ENCODE measurements at places on chromosomes 13 and 19. TPM values are rescaled to one million over a fixed set of nuclear protein-coding genes. Genes with fewer than 3 reads are reported as not detected.
A peak's percentile ranks its signal among the peaks of the same experiment; 100 is the strongest.

The ZNF439 gene
- 6.4 TPM for total RNA-seq

The FLT3 gene
- total RNA-seq: 0.58 TPM

The NKPD1 gene
- 0.54 TPM for total RNA-seq

The SMIM44 gene
- not detected for total RNA-seq

GRCh38 chr19:1799695-1800342, 12.3 kb downstream of the ATP8B3 start:
- H3K36me3 ChIP-seq: peaks cover 3% of the 10 kb centered on the region
- H3K4me3 ChIP-seq: no peak overlapping the region
- no peak for DNase-seq
- no peaks in the 10 kb centered on the region for H3K4me1 ChIP-seq

DNA sequence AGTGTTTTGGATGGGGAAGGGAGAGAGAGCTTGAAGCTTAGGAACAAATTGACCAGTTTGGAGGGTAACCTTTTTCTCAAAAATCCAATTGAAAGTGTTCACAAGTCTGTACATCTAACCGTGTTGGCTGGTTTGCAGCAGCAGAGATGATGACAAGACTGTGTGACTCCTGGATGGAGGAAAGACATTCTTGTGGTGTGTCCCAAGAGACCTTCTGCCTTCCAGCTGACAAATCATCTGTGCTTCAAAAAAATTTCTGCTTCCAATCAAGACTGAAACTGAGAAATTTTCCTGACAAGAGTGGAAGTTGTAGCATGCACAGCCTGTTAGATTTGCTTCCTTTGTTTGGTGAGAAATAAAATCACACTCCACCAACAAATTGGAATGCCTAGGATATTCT, 56.2 kb downstream of the LACC1 start:
- H3K4me1 ChIP-seq: peaks cover 4% of the 10 kb centered on the region
- no peak overlapping the region for H3K27ac ChIP-seq
- DNase-seq: no peak

GRCh38 chr13:114015969-114016295, 42.1 kb upstream of the C13orf46 start:
- no peak overlapping the region for H3K4me3 ChIP-seq
- H3K4me1 ChIP-seq: peaks cover 2% of the 10 kb centered on the region
- H3K27ac ChIP-seq: no peak overlapping the region
- H3K36me3 ChIP-seq: peaks cover 2% of the 10 kb centered on the region
- no peaks in the 10 kb centered on the region for H3K27me3 ChIP-seq

- H3K36me3 ChIP-seq: peaks cover 10% of the 10 kb centered on the region
- no peaks in the 10 kb centered on the region for H3K27me3 ChIP-seq
- no peaks in the 10 kb centered on the region for H3K4me1 ChIP-seq
- DNase-seq: no peak
Observed at GRCh38 chr13:73158851-73159250, 100.0 kb downstream of the KLF5 start.

GRCh38 chr13:29887686-29888085, 37.3 kb upstream of the UBL3 start:
- no peak for DNase-seq
- no peaks in the 10 kb centered on the region for H3K27me3 ChIP-seq
- peaks cover 7% of the 10 kb centered on the region for H3K4me1 ChIP-seq
- no peak overlapping the region for H3K4me3 ChIP-seq

- H3K36me3 ChIP-seq: no peaks in the 10 kb centered on the region
- H3K27ac ChIP-seq: peak overlapping the region; percentile 47
- no peak for DNase-seq
- H3K4me1 ChIP-seq: peaks cover 12% of the 10 kb centered on the region
- no peaks in the 10 kb centered on the region for H3K27me3 ChIP-seq
- H3K4me3 ChIP-seq: no peak overlapping the region
Observed at GRCh38 chr19:33055718-33056117, 9.0 kb downstream of the RHPN2 start.

DNA sequence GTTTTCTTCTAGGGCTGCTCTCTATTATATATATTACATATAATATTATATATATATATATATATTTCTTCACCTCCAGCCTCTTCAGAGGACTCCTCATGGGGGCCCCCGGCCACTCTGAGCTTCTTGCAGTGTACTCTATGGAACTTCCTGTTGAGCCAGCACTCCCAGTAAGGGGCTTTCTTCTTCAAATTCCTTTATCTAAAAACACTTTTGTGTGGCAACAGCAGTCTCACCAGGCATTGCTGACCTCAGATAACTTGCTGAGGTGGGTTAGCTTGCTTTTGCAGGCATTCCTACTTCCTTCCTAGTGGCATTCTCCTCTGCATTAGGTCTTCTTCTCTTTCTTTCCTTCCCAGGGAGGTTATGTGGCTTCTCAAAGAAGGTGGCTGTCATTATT, 381.5 kb downstream of the MYO16 start:
- no peaks in the 10 kb centered on the region for H3K4me1 ChIP-seq
- no peaks in the 10 kb centered on the region for H3K36me3 ChIP-seq
- peaks cover 2% of the 10 kb centered on the region for H3K27me3 ChIP-seq

GRCh38 chr19:51493776-51494175, 7.8 kb downstream of the SIGLEC12 start:
- H3K4me3 ChIP-seq: no peak overlapping the region
- no peaks in the 10 kb centered on the region for H3K4me1 ChIP-seq
- H3K36me3 ChIP-seq: peaks cover 3% of the 10 kb centered on the region
- no peaks in the 10 kb centered on the region for H3K27me3 ChIP-seq
- H3K27ac ChIP-seq: no peak overlapping the region

DNA sequence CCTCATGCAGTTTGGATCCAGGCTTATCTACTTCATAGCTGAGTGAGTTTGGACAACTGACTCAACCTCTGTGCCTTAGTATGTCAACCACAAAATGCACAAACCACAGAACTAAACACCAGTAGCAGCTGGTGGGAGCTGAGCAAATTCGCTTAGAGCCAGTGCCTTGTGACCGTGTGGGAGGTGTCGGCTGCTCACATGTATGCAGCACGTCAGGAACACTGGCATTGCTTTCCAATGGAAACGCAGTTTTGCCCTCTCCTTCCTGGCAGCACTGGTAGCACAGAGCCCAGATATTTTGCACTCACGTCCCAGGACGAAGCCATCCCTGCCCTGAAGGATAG, 8.3 kb upstream of the NTN5 start:
- peaks cover 5% of the 10 kb centered on the region for H3K4me1 ChIP-seq
- DNase-seq: no peak
- H3K27me3 ChIP-seq: no peaks in the 10 kb centered on the region
- no peak overlapping the region for H3K4me3 ChIP-seq
- H3K27ac ChIP-seq: no peak overlapping the region
- no peaks in the 10 kb centered on the region for H3K36me3 ChIP-seq

DNA sequence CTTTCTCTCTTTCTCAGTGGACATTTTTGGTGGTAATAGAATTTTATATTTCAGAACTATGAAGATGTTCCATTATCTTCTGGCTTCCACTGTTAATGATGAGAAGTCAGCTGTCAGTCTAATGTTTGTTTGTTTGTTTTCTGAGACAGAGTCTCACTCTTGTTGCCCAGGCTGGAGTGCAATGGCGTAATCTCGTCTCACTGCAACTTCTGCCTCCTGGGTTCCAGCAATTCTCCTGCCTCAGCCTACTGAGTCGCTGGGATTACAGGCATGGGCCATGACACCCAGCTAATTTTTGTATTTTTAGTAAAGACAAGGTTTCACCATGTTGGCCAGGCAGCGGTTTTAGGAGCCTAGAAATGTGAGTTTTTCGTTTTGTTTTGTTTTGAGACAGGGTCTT, 4.7 kb downstream of the ZNF317 start:
- H3K4me3 ChIP-seq: no peak overlapping the region
- H3K4me1 ChIP-seq: peaks cover 13% of the 10 kb centered on the region
- no peak for DNase-seq
- H3K36me3 ChIP-seq: peaks cover 70% of the 10 kb centered on the region
- no peaks in the 10 kb centered on the region for H3K27me3 ChIP-seq

- H3K4me3 ChIP-seq: no peak overlapping the region
- DNase-seq: no peak
- no peaks in the 10 kb centered on the region for H3K27me3 ChIP-seq
- H3K4me1 ChIP-seq: peaks cover 55% of the 10 kb centered on the region
- peak overlapping the region; percentile 12 for H3K27ac ChIP-seq
- H3K36me3 ChIP-seq: no peaks in the 10 kb centered on the region
Observed at GRCh38 chr13:72523593-72523992, 203.8 kb downstream of the MZT1 start.

GRCh38 chr13:89687066-89687465, 1660.4 kb upstream of the MIR17HG start:
- peaks cover 9% of the 10 kb centered on the region for H3K4me1 ChIP-seq
- H3K27ac ChIP-seq: no peak overlapping the region
- no peaks in the 10 kb centered on the region for H3K27me3 ChIP-seq
- DNase-seq: no peak
- H3K36me3 ChIP-seq: no peaks in the 10 kb centered on the region
- H3K4me3 ChIP-seq: no peak overlapping the region

- no peak overlapping the region for H3K4me3 ChIP-seq
- H3K36me3 ChIP-seq: peaks cover 2% of the 10 kb centered on the region
- H3K27ac ChIP-seq: no peak overlapping the region
- H3K4me1 ChIP-seq: no peaks in the 10 kb centered on the region
- peak; percentile 29 for DNase-seq
Observed at GRCh38 chr19:6042776-6043726, 65.1 kb upstream of the RANBP3 start.

GRCh38 chr13:60112771-60113170, 51.0 kb downstream of the DIAPH3 start:
- DNase-seq: no peak
- H3K27ac ChIP-seq: no peak overlapping the region
- peaks cover 8% of the 10 kb centered on the region for H3K4me1 ChIP-seq
- no peaks in the 10 kb centered on the region for H3K27me3 ChIP-seq

GRCh38 chr19:39301021-39301420, 4.8 kb downstream of the IFNL1 start:
- H3K4me1 ChIP-seq: peaks cover 37% of the 10 kb centered on the region
- H3K27me3 ChIP-seq: peaks cover 11% of the 10 kb centered on the region
- DNase-seq: no peak
- no peak overlapping the region for H3K4me3 ChIP-seq
- no peak overlapping the region for H3K27ac ChIP-seq

DNA sequence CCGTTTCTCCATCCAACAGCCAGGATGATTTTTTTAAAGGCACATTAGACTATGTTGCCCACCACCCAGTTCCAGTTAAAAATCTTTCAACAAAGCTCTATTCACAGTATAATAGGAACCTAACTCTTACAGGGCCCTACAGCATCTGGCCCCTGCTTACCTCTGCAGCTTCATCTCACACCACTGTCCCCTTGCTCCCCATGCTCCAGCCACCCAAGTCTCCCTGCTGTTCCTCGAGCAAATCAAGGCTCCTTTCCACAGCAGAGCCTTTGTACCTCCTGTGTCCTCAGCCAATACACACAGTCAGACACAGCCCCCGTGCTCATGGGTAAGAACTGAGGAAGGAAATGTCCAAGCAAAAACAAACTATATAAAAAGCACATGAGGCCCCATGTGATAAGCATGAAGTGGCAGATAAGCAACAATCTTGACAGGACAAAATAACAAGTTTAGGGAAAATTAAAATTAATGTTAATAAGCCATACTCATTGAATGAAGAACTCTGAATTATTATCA, 67.5 kb downstream of the TSC22D1 start:
- no peak for DNase-seq
- no peaks in the 10 kb centered on the region for H3K27me3 ChIP-seq
- no peak overlapping the region for H3K4me3 ChIP-seq
- H3K36me3 ChIP-seq: peaks cover 15% of the 10 kb centered on the region
- peaks cover 10% of the 10 kb centered on the region for H3K4me1 ChIP-seq

DNA sequence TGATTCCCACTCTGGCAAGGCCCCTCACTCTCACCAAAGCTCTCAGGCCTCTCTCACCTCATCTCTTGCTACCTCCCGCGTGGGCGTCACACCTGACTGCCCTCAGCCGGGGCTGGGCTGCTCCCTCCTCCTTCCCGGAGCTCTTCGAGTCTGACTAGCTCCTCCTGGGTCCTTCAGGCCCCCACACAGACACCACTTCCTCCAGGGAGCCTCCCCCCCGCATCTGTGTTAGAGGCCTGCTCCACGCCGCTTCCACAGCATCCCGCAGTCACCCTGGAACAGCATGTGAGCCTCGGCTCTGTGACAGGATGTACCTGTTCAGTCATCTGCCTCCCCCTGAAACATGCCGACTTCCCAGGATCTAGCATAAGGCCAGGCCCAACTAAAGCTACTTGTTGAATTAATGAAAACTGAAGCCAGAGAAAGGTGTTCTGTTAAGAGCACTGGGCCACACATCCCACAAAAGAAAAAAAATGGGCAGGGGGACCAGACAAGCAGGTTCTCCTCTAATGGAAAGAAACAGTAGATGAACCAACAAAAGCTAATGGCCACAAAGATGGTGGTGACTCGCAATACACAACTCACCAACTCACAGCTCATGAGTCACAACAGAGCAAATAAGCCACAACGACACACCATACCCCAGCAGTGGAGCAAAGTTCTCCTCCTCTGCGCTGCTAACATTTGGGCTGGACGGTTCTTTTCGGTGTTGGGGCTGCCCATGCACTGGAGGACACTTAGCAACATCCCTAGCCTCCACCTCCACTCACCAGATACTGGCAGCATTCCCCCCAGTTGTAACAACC, 3.0 kb downstream of the PPP6R1 start:
- DNase-seq: no peak
- peak overlapping the region; percentile 41 for H3K27ac ChIP-seq
- H3K4me1 ChIP-seq: peaks cover 41% of the 10 kb centered on the region
- peak overlapping the region; percentile 99 for H3K4me3 ChIP-seq
- no peaks in the 10 kb centered on the region for H3K27me3 ChIP-seq

GRCh38 chr19:47112997-47113849, at the start of gene ZC3H4:
TSS of gene ZC3H4 (minus strand) at chr19:47113776. CDS start at chr19:47112584, 1,192 bp downstream.
- no peaks in the 10 kb centered on the region for H3K36me3 ChIP-seq
- H3K27ac ChIP-seq: peak within 1 kb of the TSS; percentile 100
- DNase-seq: peak; percentile 99
- peaks cover 43% of the 10 kb centered on the region for H3K4me1 ChIP-seq
- no peaks in the 10 kb centered on the region for H3K27me3 ChIP-seq
- H3K4me3 ChIP-seq: peak within 1 kb of the TSS; percentile 89

GRCh38 chr13:112899281-112900225, 69.5 kb upstream of the MCF2L start:
- no peak overlapping the region for H3K4me3 ChIP-seq
- H3K27me3 ChIP-seq: peaks cover 29% of the 10 kb centered on the region
- peaks cover 11% of the 10 kb centered on the region for H3K4me1 ChIP-seq
- H3K27ac ChIP-seq: no peak overlapping the region

DNA sequence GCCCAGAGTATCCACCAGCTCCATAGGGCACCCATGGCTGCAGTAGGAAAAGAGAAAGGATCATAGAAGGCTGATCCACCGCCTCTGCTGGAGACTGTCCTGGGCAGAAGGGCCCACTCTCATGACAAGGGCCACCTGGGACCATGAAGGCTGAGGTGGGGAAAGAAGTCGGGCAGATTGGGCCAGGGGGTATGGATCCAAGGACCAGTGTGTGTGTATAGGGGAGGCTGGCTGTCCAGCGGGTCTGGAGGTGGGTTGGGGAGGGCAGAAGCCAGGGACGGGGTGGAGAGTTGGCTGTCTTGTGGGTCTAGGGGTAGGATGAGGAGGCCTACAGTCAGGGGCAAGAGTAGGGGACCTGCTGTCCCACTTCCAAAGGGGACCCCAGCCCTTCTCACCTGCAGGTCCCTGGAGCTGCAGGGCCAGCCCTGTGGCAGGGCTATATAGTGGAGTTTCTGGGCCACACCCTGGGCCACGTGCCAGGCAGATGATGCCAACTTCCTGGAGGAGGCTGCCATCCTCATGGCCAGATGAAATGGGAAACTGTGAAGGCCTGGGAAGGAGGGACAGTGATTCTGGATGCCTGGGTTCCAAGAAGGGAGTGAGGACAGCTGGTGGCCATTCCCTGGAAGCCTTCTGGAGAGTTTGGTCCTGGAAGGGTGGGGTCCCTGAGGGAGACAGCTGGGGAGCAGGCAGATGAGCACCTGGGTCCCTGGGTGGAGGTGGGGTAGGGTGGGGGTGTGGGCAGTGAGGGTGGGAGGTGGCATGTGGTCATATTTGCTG, at the start of gene FCGBP:
FCGBP (minus strand) TSS at position 51 of the 780 bp plus-strand sequence.
- no peak within 1 kb of the TSS for H3K27ac ChIP-seq
- peaks cover 4% of the 10 kb centered on the region for H3K4me1 ChIP-seq
- no peaks in the 10 kb centered on the region for H3K27me3 ChIP-seq
- H3K4me3 ChIP-seq: no peak within 1 kb of the TSS
- no peaks in the 10 kb centered on the region for H3K36me3 ChIP-seq
- DNase-seq: no peak
